Left forelimb (tissue), 1 donor: ENCODE measurements at places on chromosomes 5 and 9.
A peak's percentile ranks its signal among the peaks of the same experiment; 100 is the strongest.

DNA sequence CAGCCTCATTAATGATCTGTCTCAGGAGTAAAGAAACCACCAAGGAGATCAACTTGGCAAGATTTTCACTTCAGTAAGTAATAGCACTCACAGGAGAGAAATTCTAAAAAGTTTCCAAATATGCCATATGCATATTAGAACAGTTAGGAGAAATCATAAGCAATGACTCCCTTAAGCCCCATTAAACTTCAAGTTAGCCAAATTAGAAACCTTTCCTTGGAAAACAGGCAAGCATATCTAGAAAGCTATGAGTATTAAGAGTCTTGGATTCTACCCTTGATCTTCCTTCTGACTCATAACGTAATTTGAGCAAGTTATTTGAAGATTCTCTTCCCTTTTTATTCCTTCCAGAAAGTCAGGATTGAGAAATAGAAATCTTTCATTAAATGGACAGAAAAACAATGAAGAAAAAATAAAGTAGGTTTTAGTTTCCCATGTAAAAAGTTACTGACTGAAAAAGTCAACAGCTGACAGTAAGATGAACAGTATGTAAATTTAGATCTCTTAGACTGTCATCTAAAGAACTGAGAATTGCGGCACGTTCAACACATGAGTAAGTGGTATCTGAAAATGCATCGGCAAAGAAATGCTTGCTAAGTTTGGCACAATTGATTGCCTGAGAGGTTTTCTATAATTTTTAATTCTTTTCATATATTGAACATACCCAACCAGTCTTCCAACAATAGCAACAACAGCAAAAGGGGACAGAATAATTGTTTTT lies 565.7 kb upstream of the FTMT start:
- no peak for DNase-seq

DNA sequence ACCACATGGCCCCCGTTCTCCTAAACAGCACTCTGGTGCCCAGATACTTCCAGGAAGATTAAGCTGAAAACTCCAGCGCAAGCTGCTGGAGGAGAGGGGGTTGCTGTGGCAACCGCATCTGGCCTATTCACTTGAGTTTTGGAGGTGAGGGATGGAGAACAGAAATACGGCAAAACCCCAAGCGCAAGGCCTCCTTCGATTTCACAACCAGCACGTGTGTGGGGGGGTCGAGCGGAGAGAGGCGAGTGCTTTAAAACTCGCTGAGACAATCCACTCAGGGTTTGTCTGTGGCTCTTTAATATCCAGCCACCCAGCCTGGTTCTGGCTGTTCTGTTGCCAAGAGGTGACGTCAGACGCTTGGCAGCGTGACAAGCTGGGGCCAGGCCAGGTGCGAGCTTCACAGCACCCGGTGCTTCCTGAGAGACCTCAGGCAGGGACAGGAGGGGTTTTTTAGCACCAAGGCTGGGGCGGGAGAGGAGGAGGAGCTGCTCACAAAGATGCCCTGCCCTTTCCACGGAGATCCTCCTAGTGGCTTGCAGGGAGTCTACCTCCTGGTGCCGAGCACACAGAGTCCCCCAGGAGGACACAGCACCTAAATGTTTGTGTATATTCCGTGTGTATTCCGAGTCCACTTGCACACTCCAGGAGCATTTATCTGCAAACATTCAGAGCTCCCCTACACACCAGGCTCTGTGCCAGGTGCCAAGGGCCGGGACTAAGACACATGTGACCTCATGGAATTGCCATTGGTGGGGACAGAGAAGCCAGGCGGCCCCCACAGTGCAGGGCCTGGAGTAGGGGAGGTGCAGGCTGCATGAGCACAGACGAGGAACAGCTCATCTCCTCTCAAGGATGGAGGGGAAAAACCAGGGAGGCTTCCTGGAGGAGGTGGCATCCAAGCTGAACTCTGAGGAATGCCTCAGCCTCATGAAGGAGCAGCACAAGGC lies 194.6 kb downstream of the OLFM1 start:
- peak; percentile 73 for DNase-seq

DNA sequence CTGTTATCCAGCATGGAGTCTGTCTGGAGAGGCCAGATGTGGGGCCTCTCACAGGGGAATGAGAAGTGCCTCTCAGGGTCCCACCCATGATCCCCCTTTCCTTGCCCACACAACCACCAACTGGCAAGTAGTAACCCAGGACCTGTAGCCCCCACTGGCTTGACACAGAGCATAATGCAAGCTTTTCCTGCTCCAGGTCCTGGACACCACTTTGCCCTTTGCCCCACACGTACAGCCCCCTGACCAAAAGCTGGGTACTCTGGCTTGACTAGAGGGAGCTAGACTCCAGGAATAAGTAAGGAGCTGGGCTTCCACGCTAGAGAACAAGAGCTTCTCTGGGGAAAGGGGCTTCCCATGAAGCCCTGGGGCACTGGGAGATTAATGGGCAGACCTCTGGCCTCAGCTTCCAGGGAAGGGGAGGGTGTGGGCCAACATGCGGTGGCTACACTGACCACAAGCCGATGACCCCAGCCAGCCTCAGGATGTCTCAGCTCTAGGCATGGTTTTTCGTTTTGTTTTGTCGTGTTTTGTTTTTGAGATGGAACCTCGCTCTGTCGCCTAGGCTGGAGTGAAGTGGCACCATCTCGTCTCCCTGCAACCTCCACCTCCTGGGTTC lies 109.5 kb downstream of the C9orf50 start:
- DNase-seq: no peak

GRCh38 chr5:83924171-83924570 lies 203.5 kb upstream of the HAPLN1 start:
- no peak for DNase-seq

DNA sequence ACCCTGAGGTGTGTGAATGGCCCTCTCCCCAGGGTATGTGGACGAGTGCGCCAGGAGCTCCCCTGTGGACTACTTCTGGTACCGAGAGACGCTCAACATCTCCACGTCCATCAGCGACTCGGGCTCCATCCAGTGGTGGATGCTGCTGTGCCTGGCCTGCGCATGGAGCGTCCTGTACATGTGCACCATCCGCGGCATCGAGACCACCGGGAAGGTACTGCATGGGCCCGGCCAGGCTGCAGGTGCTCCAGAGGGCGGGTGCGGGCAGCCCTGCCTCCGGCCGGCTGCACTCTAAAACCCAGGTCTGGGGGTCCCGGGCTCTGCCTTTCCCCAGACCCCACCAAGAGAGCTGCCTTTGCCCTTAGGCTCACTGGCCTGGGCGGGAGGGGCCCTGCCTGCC lies 10.9 kb downstream of the SLC6A19 start:
- no peak for DNase-seq

DNA sequence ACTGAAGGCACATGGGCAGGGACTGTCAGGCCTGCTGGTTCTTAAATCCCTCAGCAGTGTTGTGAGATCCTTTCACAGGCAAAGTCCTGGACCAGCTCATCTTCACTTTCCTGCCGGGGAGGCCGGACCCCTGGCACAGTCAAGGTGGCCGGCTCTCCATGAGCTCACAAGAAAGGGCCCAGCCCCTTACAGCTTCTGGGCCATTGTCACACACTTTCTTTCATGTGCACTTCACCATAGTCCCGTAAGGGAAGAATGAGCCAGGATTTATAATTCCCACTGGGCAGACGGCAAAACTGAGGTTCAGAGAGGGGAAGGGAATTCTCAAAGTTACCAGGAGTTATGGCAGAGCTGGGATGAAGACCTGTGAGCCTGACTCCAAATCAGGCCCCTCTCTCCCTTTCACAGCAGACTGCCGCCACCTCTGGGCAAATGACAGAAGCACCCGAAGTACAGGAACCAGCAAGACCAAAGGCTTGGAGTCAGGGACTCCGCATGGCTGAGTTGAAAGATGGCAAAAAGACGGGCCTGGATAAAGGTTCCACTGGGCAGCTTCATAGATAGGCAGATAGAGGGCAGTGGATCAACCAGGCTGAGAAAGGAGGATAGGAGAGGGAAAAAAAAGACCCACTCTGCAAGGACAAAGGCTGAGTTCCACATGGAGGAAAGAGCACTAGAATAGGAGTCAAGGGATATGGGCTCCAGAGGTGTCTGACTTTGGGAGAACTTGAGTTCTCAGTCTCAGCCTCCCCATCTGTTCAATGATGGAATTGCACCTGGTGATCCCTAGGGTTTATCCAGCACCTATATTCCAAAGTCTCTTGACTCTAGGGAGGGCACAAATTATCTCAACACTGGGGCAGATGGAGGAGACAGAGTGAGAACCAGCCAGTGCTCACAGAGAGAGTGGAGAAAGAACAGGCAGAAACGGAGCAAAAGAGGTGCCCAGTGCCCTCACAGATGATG lies 128.7 kb downstream of the PAX5 start:
- DNase-seq: peak; percentile 17

DNA sequence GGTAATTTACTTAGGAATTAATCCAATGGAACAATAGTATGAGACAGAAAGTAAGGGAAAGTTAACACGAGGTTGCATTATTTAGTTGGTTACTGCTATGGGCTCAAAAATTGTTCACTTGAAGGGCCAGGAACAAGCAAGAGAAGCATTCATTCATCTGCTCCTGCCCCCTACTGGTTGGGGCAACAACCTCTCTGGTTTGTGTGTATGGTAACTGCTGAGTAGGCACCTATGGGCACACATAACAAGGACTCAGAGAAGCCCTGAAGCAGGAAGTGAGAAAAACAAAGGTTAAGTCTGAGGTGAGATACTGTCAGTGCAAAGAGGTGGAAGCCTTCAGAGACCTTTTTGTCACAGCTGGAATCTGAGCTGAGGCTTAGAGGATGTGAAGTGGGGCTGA lies 34.4 kb upstream of the RANBP6 start:
- DNase-seq: no peak

- DNase-seq: no peak
Observed at GRCh38 chr5:79111387-79111959, at the start of gene BHMT. BHMT (plus strand) TSS chr5:79111809; CDS start chr5:79111886, 77 bp downstream.

GRCh38 chr5:29037716-29038115 lies 1999.3 kb upstream of the CDH9 start:
- no peak for DNase-seq

- no peak for DNase-seq
Observed at GRCh38 chr5:8644377-8644776, 775.4 kb downstream of the MTRR start.

DNA sequence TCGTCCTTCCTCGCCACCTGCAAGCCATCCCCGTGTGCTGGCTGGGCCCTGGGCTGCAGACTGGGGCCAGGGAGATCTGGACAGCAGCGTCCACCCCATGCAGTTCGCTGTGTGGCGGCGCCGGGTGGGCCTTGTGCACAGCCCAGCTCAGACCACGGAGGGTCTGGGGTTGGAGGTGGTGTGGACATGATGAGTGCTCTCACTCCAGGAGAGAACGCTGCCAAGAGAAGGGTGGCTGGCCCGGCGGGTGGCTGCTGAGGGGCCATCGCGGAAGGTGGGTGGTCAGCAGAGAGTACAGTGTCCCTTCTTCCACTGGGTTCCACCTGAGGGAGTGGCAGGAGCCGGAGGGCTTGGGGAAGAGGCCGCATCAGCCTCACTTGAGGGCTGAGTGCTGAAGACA lies 44.4 kb downstream of the RXRA start:
- DNase-seq: no peak

DNA sequence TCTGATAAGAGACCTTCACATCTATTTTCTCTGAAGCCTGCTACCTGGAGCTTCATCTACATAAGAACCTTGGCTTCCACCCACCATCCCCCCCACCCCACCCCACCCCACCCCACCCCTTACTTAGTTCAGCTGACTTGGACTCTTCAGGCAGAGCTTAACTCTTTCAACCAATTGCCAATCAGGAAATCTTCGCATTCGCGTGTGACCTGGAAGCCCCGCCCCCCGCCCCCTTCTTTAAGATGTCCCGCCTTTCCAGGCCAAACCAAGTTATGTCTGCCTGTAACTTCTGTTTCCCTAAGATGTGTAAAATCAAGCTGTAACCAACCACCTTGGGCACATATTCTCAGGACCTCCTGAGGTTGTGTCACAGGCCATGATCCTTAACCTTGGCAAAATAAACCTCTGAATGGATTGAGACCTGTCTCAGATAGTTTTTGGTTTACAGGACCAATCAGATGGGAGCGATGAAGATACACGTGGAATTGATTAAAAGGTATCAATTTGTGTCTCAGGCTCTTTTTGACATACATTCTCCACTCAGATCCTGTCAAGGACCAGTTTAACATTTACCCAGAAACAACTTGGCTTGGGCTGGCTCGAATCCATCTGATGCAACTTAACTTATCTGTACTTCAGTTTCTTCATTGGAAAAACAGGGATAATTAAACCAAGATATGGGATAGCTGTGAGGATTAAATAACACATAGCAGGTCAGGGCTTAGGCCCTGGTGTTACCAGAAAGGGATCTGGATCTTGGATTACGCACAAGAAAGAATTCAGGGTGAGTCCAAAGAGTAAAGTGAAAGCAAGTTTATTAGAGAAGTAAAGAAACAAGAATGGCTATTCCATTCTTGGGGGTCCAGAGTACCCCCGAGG lies 43.6 kb downstream of the GALNT12 start:
- DNase-seq: no peak

GRCh38 chr9:106846857-106847256 lies 16.1 kb upstream of the ZNF462 start:
- no peak for DNase-seq

DNA sequence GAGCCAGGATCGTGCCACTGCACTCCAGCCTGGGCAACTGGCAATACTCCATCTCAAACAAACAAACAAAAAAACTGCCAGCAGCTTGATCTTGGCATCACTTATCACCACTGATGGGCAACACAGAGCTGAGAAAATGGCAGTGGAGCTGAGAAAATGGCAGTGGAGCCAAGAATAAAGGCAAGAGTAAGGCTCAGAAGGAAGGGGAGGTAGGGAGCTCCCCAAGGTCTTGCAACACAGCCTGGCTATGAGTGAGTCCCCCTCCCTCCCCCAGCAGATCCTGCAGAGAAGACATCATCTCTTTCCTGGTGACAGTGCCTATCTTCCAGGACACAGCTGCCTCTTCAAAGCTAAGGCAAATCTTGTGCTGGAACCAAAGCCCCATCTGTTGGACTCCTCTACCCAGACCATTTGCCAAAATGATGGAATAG lies 70.3 kb downstream of the UGCG start:
- no peak for DNase-seq

GRCh38 chr5:122844910-122845228 lies 544 bp upstream of the SNX24 start:
- no peak for DNase-seq

- DNase-seq: no peak
Observed at GRCh38 chr5:96483878-96484277, 50.8 kb upstream of the PCSK1 start.

- DNase-seq: no peak
Observed at GRCh38 chr5:62139741-62140140, 166.3 kb upstream of the KIF2A start.

GRCh38 chr5:168163966-168164365 lies 127.5 kb upstream of the WWC1 start:
- DNase-seq: no peak

GRCh38 chr9:7243838-7244237 lies 486.1 kb downstream of the KDM4C start:
- no peak for DNase-seq

- no peak for DNase-seq
Observed at GRCh38 chr5:59065554-59065953, 482.7 kb downstream of the RAB3C start.

GRCh38 chr9:18793122-18793521 lies 239.9 kb downstream of the SAXO1 start:
- no peak for DNase-seq

DNA sequence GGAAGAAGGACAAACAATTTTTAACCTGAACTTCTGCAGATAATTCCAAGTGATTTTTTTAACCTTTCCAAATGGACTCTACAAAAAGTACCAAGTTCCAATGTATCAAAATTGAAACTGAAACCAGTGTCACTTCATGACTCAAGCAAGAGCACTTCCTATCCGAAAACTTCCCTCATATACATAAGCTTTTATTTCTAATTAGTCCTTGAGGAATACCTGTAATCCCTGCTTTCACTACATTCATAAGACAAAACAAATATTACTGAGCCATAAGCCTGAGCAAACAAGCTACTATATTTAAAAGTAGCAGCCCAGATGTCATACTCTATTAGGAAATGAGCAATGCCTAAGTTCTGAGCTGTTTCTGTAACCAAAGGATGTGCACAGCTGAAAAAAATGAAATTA lies 224.4 kb downstream of the EBF1 start:
- no peak for DNase-seq
